RWPE2 (cell line): ENCODE measurements at places on chromosomes 3 and 15.

- no peaks in the 10 kb centered on the region for H3K27me3 ChIP-seq
- no peak for DNase-seq
- H3K4me1 ChIP-seq: no peaks in the 10 kb centered on the region
- no peak overlapping the region for H3K4me3 ChIP-seq
Measured at GRCh38 chr3:26353097-26353496, 269.5 kb upstream of the LRRC3B start.

- H3K36me3 ChIP-seq: no peaks in the 10 kb centered on the region
- H3K4me3 ChIP-seq: no peak overlapping the region
- no peak for DNase-seq
- no peaks in the 10 kb centered on the region for H3K4me1 ChIP-seq
- H3K27ac ChIP-seq: no peak overlapping the region
Measured at GRCh38 chr3:134929976-134930375, 134.9 kb downstream of the EPHB1 start.

GRCh38 chr3:172154768-172155664 is 115.6 kb downstream of the FNDC3B start:
- no peak for DNase-seq
- H3K4me1 ChIP-seq: peaks cover 89% of the 10 kb centered on the region
- 0 out of 2 replicates have a peak, but pooled peaks cover 4% of the 10 kb centered on the region for H3K36me3 ChIP-seq
- peak overlapping the region; percentile 98 for H3K27ac ChIP-seq
- H3K4me3 ChIP-seq: no peak overlapping the region
- H3K27me3 ChIP-seq: no peaks in the 10 kb centered on the region

DNA sequence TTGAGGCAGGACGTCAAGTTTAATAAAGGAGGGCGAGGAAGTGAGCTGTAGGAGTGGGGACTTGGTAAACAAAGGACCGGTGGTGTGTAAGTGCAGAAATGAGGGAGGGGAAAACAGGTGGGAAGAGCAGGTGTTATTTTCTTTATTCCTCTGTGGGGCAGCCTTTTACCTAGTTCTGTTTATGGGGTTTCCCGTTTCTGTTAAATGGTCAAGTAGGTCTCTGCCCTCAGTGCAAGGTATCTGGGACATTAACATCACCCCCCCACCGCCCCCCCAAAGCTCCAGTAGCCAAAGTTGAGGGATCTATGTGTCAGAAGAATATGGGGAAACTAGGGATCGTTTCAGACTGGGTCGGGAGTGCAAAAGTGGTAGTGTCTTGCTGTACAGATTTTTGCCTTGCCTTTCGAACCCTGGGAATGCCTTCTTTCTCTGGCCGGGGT is 893 bp downstream of the MGA start:
- H3K4me1 ChIP-seq: peaks cover 27% of the 10 kb centered on the region
- DNase-seq: no peak
- H3K4me3 ChIP-seq: peak overlapping the region; percentile 35
- no peaks in the 10 kb centered on the region for H3K36me3 ChIP-seq
- peak overlapping the region; percentile 69 for H3K27ac ChIP-seq

DNA sequence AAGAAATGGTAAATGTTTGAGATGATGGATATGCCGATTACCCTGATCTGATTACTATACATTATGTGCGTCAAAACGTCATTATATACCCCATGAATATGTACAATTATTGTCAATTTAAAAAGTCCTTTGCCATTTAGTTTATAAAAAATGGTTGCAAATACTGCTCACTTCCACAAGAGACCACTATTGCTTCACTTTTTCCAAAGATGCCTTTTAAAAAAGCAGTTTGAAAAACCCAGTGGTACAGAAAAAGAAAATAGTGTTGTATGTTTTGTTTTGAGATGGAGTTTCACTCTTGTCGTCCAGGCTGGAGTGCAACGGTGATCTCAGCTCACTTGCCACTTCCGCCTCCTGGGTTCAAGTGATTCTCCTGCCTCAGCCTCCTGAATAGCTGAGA is 39.3 kb downstream of the EDEM1 start:
- DNase-seq: no peak
- no peaks in the 10 kb centered on the region for H3K27me3 ChIP-seq
- H3K4me3 ChIP-seq: no peak overlapping the region
- no peaks in the 10 kb centered on the region for H3K36me3 ChIP-seq
